ENCODE measurements at places on chromosomes 3 and 15. TPM values are rescaled to one million over a fixed set of nuclear protein-coding genes. Genes with fewer than 3 reads are reported as not detected.

The SLC12A8 gene
- polyA plus RNA-seq, result 5.3 TPM

The POTEB2 gene
- not detected for polyA plus RNA-seq

The NR2E3 gene
- polyA plus RNA-seq, result 0.82 TPM

The DTX3L gene
- polyA plus RNA-seq, result 13.8 TPM

The LRRN1 gene
- polyA plus RNA-seq, result 15.5 TPM

The CCK gene
- 0.57 TPM for polyA plus RNA-seq

The OSBPL10 gene
- polyA plus RNA-seq, result 18.3 TPM

The AGBL1 gene
- polyA plus RNA-seq, result 0.11 TPM

The CELF6 gene
- 5.2 TPM for polyA plus RNA-seq

The IL20RB gene
- polyA plus RNA-seq, result 0.47 TPM

The SPINT1 gene
- polyA plus RNA-seq, result 78.0 TPM

DNA sequence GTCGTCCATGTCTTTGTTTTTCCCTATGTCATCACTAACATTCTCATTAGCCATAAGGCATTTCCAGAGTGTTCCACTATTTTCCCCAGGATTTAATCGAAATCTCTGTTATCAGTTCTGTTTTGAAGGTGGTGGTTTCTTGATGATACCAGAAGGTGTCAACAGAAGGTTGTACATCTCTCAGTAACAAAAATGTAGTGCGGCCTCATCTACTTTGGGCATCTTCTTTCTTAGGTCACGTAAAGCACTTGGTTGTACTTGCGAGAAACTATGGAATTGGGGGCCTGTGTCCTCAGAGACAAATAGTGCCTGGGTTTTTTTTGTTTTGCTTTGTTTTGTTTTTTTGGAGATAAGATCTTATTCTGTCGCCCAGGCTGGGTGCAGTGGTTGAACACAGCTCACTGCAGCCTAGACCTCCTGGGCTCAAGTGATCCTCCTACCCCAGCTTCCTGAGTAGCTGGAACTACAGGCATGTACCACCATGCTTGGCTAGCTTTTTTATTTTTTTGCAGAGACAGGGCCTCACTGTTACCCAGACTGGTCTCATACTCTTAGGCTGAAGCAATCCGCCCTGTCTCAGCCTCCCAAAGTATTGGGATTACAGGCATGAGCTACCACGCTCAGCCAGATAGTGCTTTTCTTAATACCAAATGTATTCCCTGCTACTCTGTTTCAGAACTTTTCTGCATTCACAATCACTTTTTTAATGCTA lies 61.2 kb upstream of the FURIN start:
- DNase-seq, result no peak

GRCh38 chr15:23773093-23773492 lies 86.0 kb upstream of the NDN start:
- no peak for DNase-seq

DNA sequence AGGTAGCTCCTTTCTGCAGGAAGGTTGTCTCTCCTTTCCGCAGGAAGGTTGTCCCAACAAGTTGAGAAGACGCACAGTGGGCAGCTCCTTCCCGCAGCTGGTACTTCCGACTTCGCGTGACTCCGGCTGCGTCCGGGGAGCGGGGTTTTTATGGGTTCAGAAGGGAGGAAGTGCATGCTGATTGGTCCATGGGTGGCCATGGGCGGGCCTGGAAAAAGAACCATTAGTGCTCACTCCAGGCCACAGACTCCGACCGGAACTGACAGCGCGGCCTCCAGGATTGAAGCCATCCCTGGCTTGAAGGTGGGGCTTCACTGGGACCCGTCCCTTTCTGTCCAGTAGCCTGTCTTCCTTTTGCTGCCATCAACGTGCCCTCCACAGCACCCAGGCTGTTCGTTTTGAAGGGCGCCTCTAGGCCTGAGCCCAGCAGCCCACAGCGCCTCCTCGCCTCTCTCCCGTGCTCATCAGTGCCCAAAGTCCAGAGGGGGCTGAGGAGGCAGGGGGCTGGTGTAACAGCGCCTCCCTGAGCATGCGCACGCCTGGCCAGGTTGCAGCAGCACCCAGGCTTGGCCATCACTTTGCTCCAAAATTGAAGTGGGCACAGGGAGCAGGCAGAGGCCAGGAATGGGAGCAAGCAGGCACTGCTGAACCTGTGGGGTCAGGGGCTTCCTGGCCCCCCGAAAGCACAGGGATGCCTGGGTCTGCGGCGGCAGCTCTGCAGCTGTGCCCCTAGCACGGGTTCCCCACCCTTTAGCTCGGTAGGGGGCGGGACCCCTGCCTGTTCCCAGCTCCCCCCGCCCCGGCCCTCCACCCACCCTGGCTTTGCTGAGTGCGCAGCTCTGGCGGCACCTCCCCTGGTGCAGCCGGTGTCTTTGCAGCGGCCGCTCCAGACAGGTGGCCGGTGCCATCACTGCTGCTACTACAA lies 330.6 kb upstream of the MCTP2 start:
- DNase-seq, result no peak

- DNase-seq, result no peak
Observed at GRCh38 chr3:159938714-159939113, 49.9 kb upstream of the IL12A start.

DNA sequence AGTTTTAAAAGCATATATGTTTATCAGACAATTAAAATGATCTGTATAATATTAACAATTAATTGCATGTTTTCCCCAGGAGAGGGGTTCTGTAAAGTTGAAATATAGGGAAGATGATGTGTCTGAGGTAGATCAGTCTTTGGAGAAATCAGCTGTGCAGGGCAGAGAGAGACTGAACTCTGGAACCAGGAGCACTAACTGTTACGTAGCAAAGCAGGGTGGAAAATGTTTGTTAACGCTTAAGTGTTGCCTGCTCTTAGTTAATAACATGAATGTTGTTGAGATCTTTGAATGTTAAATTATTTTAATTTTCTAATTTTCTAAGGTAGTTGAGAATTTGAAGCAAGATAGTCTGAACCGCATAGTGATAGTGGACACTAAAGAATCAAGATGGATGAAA lies 57.5 kb downstream of the NEO1 start:
- DNase-seq, result no peak

- DNase-seq, result no peak
Observed at GRCh38 chr15:38826880-38827279, 262.3 kb upstream of the RASGRP1 start.

DNA sequence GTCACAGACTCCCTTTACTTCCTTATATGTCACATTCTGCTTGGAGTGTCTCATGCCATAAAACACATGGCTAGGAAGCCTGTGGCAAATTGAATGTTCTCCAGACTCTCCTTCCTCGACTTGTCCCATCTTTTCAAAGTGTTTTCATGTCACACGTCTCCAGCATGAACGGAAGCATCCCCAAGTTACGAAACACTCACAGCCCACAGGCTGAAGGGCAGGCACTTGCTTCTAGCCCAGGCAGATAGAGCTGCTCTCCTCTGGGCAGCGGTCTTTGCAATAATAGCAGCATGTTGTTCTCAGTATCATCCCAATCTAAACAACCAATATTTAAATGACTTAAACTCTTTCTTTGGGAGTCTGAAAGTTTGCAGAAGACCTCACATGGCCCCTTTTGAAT lies 85.3 kb upstream of the ADAMTS9 start:
- DNase-seq, result no peak

- DNase-seq, result no peak
Observed at GRCh38 chr3:42872718-42873117, 3.0 kb downstream of the CYP8B1 start.

DNA sequence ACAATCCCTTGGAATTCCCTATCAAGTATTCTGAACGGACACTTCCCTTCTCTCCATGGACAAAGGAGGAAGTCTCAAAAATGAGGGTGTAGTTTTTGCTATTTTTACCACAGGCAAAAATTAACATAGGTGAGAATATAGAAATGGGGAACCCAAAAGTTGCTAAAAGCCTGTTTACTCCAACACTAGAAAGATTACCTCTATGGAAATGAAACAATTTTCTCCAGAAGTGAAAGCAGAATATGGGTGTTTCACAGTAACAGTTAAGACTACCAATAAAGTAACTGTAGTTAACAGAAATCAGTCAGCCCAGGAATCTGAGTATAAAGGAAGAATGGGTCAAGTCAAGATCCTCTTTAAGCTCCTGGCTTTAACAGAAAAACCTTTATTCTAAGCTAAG lies 9.3 kb downstream of the TRA2B start:
- DNase-seq, result no peak

- no peak for DNase-seq
Observed at GRCh38 chr3:21505711-21506460, 245.1 kb downstream of the ZNF385D start.

- no peak for DNase-seq
Observed at GRCh38 chr3:119530456-119530855, 29.0 kb downstream of the CD80 start.

DNA sequence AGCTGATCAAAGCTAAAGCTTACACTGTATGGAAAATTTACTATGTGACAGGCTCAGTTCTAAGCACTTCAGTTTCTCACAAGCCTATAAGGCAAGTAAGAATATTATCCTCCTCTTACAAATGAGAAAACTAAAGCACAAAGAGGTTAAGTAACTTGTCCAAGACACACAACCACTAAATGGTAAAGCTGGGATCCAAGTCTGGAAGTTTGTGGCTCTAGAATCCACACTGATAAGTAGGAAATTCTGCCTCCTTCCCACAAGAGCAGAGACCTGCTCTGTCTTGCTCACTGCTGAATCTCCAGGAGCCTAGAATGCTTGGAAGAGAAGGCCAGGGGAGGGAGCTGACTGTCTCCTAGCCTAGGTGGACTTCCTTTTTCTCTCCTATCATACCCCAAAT lies 60.6 kb downstream of the MAGI1 start:
- no peak for DNase-seq

DNA sequence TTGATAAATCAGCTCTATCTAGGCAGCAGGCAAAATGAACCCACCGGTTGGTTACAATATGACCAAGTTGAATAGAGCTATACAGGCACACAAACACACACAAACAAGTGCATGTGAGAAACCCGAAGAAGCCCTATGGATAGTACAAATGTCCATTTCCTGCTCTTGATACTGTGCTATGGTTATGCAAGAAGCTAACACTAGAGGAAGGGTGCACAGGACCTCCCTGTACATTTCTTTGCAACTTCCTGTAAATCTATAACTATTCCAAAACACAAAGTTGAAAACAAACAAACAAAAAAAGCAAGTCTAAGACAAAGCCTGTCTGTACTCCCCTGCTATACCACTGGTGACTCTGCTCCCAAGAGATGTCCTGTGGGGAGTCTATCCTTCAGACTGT lies 8.2 kb upstream of the FAM240A start:
- DNase-seq, result no peak

- no peak for DNase-seq
Observed at GRCh38 chr3:14141602-14142341, 16.9 kb downstream of the TMEM43 start.

- DNase-seq, result no peak
Observed at GRCh38 chr3:20185331-20185678, 701 bp downstream of the SGO1 start.

GRCh38 chr3:151630938-151631441 lies 102.7 kb upstream of the AADACL2 start:
- DNase-seq, result no peak

DNA sequence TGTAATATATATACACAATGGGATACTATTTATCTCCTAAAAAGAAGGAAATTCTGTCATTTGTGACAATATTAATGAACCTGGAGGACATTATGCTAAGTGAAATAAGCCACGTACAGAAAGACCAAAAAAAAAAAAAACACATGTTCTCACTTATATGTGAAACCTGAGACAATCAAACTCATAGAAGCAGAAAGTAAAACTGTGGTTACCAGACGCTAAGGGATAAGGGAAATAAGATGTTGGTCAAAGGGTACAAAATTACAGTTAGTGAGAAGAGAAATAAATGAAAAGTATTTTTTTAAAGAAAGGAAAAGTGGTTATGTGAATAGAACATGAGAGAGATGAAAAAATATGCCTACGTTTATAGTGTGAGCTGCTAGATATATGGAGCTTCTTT lies 101.1 kb downstream of the CPNE4 start:
- DNase-seq, result no peak

GRCh38 chr3:122974764-122975162 lies 52.8 kb downstream of the SEMA5B start:
- no peak for DNase-seq

- DNase-seq, result no peak
Observed at GRCh38 chr3:77298417-77298816, 258.5 kb downstream of the ROBO2 start.

- no peak for DNase-seq
Observed at GRCh38 chr3:71503525-71504249, 79.8 kb downstream of the FOXP1 start.

DNA sequence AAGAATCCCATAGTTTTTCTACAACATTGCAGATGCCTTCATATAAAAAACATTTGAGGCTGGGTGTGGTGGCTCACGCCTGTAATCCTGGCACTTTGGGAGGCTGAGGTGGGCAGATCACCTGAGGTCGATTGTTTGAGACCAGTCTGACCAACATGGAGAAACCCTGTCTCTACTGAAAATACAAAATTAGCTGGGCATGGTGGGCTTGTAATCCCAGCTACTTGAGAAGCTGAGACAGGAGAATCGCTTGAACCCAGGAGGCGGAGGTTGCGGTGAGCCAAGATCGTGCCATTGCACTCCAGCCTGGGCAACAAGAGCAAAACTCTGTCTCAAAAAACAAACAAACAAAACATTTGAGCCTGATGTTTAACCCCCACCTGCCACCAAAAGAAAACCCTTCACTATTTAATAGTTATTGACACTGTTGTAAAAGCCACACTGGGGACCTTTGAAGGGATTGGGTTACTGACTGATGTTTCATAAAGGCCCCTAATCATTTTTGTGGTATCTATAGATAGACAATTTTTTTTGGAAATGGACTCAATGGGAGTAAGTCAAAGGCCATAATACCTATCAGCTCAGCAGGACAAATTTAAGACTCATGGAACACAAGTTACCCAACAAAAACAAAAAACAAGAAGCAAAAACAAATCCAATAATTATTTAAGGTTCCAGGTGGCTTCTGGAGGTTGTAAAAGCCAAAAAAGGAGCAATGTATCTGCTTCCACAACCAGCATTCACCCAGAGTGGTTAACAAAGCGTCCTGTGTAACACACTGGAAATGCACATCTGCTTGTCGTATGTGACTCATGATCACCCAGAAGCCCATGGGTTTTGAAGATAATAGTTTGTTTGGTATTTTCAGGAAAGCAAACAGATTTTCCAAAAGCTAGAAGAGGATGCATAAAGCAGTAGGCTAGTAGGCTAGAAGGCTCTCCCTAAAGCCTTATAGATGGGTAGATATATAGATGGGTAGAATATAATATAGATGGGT lies 41.2 kb downstream of the CDCP1 start:
- no peak for DNase-seq

- no peak for DNase-seq
Observed at GRCh38 chr15:85581495-85581894, 201.1 kb downstream of the AKAP13 start.

GRCh38 chr3:116254541-116254940 lies 190.7 kb downstream of the LSAMP start:
- DNase-seq, result no peak

DNA sequence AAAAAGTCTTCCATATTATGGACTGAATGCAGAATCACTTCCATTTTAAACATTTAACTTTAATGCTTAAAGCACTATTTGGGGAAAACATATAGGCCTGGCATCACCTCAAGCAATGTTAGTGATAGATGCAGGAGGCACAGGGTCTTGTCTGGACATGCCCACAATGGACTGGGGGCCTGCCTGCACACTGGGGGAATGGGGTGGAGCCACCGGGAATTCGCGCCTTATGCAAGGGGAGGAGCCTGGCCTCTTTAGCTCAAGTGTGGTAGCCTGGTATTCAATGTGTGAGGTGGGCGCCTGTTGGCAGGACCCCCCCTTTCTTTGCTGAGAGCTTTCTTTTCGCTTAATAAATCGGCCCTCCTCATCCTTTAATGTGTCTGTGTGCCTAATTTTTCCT lies 29.9 kb downstream of the ACKR4 start:
- DNase-seq, result no peak

- DNase-seq, result no peak
Observed at GRCh38 chr3:45212095-45212468, 14.0 kb downstream of the TMEM158 start.
